Fibroblast of skin of right biceps (primary cell): ENCODE measurements at places on chromosomes 5 and 9.

DNA sequence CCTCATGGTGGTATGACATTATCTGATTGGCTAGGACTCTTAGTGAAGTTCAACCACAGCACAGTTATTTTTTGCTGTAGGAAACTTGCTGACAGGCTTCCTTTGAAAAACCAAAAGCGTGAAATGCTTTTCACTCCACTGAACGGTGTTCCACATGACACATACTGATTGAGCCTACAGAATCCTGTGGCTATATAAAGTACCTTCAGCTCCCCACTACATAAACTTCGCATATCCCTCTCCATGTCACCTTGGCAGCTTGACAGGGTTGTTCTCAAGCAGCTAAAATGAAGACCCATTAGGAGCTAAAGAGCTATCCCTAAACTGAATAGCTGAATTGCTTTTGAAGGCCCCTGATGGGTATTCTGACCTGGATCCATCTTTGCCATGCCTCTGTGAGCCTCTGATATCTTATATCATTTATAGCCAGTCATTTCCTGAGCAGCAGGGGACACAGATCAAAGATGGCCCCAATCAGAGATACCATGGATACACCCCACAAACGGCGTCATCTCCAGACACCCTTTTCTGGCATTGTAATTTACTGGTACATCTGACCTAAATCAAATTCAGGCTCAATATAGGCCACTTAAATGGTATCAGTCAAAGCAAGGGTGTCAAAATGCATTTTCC lies 91.5 kb downstream of the APBA1 start:
- DNase-seq: peak; percentile 70

DNA sequence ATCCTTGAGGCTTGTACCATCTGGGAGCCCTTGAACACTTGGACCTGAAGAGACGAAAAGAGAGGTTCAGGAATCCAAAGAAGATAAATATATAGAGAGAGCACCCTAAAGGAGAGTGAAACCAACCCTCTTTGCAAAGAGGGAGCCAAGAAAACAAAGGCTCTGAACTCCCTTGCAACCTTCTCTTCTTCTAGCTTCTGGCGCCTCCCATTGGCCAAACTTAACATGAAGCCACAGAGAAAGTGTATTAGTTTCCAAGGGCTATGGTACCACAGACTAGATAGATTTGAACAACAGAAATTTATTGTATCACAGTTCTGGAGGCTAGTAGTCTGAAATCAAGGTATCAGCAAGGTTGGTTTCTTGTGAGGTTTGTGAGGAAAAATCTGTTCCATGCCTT lies 175.1 kb downstream of the HCN1 start:
- DNase-seq: no peak

DNA sequence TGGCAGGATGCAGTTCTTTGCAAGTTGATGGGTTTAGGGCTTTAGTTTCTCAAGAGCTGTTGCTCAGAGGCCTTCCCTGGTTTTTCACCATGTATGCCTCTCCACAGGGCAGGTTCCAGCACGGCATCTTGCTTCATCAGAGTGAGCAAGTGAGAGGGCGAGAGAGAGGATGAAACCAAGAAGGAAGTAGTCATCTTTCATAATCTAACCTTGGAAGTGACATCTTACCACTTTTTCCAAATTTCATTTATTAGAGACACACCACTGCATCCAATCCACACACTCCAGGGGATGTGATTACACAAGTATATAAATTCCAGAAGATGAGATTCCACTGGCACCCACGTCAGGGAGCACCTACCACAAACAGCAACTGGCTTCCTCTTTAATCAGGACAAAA lies 294.4 kb downstream of the MARCHF11 start:
- DNase-seq: peak; percentile 34

- peak; percentile 28 for DNase-seq
Observed at GRCh38 chr9:121945849-121946248, 147.3 kb downstream of the TTLL11 start.

DNA sequence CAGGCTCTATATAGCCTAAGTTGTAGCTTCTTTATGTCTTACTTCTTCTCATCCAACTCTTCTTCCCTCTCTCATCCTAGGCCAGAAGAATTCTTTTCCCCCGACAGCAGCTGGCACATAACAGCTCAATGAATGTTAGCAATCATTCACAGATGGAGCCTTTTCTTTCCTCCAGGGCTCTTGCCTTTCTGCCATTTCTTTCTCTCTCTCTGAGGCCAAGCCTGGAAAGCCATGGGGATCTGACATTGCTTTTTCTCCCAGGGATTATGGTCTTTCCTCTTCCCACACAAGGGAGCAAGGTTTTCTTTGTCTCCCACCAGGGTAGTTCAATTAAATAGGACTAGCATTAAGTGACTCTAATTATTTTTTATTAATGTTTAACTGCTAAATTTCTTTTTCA lies 20.5 kb downstream of the SMIM15 start:
- no peak for DNase-seq

- DNase-seq: no peak
Observed at GRCh38 chr9:2332663-2333062, 288.9 kb upstream of the VLDLR start.

DNA sequence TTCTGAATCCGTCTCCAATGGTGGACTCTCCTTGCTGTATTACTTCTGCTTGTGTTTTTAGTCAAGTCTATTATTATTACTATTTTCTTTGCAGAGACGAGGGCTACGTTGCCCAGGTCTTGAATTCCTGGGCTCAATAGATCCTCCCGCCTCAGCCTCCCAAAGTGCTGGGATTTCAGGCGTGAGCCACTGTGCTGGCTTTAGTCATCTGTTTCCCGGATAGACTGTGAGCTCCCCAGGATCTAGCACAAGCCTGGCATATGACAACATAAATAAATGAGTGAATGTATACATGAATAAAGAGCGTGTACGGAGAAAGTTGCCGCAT lies 439 bp upstream of the DDX46 start:
- no peak for DNase-seq

DNA sequence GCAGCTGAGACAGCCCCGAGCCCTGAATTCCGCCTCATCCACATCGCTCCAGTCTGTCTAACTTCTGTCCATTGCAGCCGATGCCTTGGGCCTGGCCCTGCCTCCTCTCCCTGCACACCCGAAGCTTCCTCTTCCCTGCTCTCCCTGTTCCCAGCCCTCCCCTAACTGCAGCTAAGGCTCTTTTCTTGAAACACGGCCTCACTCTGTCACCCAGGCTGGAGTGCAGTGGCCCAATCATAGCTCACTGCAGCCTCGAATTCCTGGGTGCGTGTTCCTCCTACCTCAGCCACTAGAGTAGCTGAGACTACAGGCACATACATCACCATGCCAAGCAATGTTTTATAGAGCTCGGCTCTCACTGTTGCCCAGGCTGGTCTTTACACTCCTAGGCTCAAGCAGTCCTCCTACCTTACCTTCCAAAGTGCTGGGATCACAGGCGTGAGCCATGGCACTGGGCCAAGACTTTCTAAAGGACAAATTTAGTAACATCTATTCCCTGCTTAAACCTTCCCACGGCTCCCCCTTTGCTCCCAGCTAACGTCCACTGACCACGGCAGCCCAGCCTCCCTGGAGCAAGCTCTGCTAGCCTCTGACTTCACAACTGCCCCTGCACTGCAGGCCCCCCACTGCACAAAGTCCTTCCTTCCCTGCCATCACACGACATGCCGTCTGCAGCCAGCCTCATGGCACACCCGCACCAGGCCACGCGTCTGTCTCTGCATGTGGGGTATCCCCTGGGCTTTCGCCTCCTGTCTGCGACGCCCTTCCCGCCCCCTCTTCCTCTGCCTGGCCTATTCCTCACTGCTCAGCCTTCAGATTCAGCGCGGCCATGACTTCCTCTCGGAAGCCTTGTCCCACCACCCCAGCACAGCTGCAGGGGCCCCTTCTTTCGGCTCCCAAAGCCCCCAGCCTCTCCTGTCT lies 28.6 kb downstream of the LAMC3 start:
- DNase-seq: peak; percentile 9

- DNase-seq: peak; percentile 78
Observed at GRCh38 chr9:751137-752051, 90.1 kb upstream of the DMRT1 start.

- no peak for DNase-seq
Observed at GRCh38 chr5:114447084-114447773, 85.4 kb downstream of the KCNN2 start.

DNA sequence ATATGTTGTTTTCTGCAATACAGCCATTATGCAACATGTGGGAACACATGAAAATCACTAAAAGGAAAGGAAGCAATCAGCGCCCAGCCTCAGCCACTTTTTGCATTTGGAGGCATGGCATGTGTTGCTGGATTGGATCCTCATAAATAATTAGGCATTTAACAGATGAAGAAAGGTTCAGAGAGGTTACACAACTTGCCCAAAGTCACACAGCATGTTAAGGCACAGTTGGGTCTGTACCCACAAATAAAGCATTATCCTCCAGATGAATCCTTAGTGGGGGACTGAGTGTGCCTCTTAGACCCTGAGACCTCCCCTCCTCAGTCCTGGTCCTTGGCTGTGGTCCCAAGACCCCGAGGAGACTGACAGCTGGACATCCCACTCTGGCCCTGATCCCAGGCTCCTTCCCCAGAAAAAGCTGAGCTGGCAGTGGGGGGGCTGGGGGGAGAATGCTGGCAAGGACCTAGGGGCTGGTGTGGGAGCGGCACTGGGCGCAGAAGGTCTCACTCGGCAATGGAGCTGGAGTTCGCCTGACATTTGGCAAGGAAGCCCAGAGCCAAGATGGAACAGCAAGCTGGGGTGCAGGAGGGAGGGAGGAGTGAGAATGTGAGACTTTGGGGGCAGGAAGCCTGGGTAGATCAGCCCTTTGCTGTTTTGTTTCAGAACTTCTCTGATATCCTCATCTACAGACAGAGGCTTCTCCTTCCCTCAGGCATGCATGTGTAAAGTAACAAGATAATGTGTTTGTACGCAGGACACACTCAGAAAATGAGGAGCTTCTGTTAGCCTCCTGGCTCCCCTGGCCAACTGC lies 6.9 kb upstream of the AKNA start:
- DNase-seq: no peak

DNA sequence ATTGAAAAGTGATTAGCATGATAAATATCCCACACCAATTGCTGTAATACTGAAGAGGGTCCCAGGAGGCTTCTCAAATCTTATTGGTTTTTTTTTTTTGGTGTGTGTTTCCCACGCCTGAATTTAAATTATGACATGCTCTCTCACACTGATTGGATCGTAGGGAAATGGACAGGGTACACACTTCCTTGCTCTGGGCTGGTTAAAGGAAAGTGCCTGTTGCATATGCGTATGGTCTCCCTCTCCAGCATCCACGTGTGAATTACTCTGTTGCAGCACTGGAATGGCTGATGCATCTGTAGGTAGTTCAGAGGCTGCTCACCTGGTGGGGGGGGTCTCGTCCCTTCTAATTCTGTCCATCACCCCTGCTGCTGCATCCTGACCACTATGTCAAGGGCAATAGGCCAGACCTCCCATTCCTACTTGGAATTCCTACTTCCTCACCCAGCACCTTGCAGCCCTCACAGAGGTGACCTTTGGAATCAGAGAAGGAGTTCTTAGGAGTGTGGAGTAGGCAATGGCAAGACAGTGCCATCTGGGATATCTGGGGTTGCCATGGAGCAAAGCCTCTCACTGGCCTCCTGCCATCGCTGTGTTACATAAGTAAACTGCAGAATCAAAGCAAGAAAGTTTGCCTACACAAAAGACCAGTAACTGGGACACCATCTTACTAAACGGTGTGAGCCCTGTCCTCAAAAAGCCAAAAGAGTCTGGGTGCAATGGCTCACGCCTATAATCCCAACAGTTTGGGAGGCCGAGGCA lies 71.4 kb upstream of the FBXW11 start:
- DNase-seq: no peak

DNA sequence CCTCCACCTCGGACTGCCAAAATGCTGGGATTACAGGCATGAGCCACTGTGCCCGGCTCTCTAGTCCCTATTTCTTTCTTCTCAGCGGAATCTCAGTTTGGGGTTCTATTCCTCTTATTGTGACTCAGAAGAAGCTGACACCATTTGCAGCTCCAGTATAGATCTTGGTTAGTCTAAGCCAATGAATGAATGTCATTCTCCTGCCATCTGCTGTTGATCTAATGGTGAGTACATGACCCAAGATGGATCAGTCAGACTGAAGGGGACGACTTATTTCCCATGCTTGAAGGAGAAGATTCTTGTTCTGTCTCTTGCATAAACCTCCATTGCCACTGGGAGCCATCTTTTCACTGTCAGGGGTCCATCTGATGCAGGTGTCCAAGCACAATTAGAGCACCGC lies 76.0 kb upstream of the KLF9 start:
- no peak for DNase-seq
